Stimulated activated CD8-positive, alpha-beta memory T cell treated with anti-CD3 and anti-CD28 coated beads, Interleukin-15, amount 100 ng/mL, for 1 hour (primary cell): ENCODE measurements at places on chromosomes 3 and 15.

DNA sequence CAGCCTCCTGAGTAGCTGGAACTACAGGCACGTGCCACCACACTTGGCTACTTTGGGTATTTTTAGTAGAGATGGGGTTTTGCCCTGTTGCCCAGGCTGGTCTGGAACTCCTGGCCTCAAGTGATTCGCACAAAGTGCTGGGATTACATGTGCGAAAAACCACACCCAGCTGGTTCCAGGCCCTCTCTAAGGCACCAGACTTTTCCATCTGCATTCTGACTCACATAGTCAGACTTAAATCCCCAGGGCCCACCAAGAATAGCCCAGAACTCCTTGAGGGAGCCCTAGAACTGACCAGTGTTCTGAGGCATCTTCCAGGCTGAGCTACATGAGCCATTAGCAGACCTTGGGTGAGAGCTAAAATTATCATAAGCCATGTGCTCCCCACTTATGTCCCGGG, 68.1 kb downstream of the NMD3 start:
- no peak for DNase-seq

DNA sequence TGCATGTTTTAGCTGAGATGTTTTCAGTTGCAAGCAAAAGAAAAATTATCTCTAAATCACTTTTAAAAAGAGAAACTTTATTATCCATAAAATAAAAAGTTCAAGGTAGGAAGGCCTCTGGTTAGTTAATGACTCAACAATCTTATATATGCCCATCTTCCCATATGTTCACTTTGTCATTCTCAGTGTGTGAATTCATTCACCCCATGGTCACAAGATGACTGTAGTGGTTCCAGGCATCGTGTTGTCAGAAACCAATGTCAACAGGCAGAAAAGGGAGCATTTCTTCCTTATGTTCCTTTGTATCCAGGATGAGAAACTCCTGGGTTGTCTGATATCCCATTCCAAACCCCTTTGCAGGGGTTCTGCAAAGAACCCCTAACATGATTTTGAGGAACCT, 119.9 kb upstream of the RAP2B start:
- no peak for DNase-seq

- DNase-seq = no peak
These were observed 90.0 kb downstream of the STT3B start for GRCh38 chr3:31622636-31623288.

DNA sequence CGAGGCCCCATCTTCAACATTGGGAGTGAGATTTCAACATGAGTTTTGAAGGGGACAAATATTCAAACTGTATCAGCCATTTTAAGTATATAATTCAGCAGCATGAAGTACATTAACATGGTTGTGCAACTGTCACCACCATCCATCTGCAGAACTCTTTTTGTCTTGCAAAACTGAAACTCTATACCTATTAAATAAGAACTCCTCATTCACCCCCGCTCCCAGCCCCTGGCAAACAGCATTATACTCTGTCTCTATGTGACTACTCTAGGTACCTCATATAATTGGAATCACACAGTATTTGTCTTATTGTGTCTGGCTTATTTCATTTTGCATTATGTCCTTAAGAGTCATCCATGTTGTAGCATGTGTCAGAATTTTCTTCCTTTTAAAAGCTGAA, 110.1 kb downstream of the MAP2K5 start:
- DNase-seq = no peak

- no peak for DNase-seq
These were observed 10.8 kb downstream of the PRICKLE2 start for GRCh38 chr3:64214381-64215018.

GRCh38 chr3:31974471-31974870, 6.6 kb downstream of the OSBPL10 start:
- no peak for DNase-seq

- DNase-seq = no peak
These were observed 20.0 kb downstream of the SLC28A1 start for GRCh38 chr15:84904419-84904818.
